NCI-H2081 (cell line): ENCODE measurements at places on chromosomes 2 and 18.
A peak's percentile ranks its signal among the peaks of the same experiment; 100 is the strongest.

DNA sequence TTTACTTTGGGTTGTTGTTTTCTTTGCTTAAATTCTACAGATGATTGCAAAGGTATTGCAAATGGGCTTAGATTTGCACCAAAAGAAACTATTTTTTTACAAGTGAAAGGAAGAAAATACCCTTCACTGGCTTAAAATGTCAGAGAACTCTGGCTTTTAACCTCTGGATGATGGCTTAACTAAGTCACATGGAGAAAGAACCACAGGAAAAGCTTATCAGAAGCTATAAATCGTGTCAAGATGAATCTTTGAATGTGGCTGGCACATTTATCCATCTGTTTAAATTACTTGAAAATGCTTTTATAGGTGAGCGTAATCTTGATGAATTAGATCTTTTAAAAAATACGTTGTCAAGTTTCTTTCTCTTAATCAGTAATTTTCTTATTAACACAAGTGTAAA, 32.0 kb upstream of the CCDC178 start:
- DNase-seq = no peak

GRCh38 chr2:214265991-214266489, 144.8 kb upstream of the VWC2L start:
- no peak for DNase-seq

- peak; percentile 71 for DNase-seq
These were observed 34.1 kb upstream of the MAT2A start for GRCh38 chr2:85504778-85505261.

- no peak for DNase-seq
These were observed 401.6 kb upstream of the NRP2 start for GRCh38 chr2:205280596-205281236.

DNA sequence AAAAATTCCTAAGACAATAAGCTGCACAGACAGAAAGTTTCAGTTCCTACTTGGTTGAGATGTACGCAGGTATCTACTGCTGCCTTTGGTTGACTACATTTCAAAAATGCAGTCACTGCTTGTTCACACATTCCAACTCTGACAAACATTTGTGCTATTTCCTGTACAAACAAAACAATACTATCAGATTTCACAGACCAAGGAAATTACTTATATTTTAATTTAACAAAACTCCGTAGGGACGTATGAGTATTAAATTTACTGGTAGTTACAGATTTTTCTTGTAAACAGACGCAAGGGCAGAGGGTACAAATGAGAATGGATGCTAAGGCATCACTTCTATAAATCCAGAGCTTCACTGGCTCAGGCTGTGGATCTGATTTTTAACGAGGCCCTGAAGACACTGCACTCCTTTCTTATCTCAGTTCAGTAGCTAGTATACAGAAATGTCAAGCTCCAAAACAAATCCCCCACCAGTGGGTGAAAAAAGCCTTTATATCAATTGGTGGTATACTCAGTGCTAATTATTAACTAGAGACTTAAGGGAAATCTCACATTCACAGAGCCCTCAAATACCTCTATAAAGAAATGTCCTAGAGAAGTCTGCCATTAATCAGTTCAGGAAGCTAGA, 31.7 kb upstream of the TTC32 start:
- DNase-seq = no peak

DNA sequence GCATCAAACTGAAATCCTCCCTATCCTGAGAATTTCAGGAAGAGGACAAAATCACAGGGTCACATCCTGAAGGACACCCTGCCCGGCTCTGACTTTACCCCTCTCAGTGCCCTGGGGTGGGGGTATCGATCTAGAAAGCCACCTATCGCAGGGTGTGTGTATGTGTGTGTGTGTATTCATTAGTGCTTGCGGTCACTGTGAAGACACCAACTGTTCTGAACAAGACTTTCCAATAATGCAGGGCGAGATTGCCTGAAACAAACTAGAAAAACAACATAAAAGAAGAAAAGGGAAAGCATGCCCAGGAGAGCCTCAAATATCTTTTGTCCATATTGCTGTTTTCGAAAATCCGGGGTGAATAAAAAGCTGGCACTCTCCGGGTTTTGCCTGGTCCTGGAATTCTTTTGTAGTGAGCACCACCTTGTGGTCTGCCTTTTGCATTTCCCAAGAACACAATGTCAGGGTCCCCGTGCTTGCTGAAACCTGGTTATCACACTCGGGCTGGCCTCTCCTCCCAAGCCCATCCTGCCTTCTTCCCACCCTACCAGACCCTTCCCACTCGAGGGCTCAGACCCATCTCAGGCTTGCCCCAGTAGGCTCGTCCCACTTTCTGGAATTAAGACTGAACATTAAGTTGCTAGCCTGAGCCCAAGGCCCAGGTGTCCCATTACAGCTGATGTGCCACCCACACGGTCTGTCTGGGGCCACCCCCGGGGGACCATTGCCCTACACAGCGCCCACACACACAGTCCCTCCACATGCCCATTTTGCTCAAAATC, 25.0 kb upstream of the COPS8 start:
- DNase-seq = peak; percentile 21

DNA sequence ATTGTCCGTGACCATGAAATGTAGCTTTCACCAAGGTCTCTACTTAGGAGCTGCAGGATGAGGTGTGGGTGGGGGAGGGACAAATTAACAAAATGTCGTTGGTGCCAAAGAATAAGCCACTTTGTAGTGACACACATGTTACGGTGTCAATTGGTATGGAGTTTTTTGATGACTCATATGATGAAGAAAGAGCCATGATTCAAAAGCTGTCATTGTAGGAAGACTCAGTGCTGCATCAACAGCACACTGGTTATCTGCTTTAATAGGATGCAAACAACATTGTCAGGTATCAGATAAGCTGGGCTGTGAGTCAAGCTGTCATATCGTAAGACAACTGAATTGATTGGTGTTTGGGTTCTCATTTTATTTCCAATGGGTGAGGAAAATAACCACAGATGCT, 36.6 kb upstream of the BOD1L2 start:
- DNase-seq = no peak

GRCh38 chr2:213219816-213220215, 64.4 kb upstream of the SPAG16 start:
- DNase-seq = no peak

GRCh38 chr2:205107810-205108209, 562.5 kb downstream of the PARD3B start:
- no peak for DNase-seq

DNA sequence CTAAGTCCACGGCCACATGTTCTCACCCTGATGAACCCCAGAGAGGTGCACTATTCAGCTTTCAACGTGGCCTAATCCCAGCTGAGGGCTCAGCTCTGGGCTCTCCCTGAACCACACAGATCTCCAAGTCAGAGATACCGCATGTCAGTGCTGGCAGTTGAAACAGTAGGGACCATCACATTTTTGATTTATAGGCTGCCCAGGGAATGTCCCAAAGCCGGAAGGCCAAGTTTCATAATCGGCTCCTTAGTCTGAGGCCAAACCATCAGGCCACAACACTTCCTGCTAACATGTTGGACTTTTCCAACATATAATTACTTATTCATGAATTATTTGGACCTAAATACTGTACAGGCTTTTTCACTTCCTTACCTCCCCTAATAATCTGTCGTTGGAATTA, 91.9 kb upstream of the KLHL29 start:
- DNase-seq = no peak

DNA sequence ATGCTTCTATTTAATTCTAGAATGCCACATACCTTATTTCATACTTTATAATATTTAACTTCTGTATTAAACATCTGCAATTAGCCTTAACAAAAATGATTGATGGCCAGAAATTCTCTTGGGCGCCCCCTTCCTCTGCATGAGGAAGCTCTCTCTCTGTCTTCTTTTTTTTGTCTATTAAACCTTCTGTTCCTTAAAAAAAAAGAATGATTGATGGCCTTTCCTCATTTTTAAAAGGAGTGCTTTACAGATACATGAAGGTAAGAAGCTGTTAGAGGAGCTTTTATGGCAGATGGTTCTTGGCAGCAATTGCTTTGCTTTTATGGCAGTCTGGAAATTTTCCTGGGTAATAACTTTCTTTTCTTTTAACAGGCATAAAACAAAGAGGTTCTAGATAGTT, 526.9 kb downstream of the SLC4A3 start:
- no peak for DNase-seq

- no peak for DNase-seq
These were observed 267.1 kb downstream of the RAD51AP2 start for GRCh38 chr2:17251171-17251570.

DNA sequence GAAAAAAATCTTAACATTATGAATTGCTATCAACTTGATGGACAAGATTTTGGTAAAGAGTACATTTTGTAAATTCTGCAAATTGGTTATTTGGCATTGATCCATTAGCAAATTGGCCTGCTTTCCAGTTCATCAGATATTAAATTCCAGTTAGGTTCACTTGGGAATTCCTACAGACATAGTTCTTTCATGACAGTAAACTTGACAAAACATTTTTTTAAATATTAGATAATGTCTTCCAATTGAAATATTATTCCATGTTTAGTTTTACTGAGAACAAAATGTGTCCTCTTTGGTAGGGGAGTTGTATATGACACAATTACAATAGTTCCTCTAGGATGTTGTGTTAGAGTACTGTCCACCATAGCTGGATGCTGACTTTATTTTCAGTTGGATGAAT, 141.9 kb downstream of the LCLAT1 start:
- DNase-seq = no peak

DNA sequence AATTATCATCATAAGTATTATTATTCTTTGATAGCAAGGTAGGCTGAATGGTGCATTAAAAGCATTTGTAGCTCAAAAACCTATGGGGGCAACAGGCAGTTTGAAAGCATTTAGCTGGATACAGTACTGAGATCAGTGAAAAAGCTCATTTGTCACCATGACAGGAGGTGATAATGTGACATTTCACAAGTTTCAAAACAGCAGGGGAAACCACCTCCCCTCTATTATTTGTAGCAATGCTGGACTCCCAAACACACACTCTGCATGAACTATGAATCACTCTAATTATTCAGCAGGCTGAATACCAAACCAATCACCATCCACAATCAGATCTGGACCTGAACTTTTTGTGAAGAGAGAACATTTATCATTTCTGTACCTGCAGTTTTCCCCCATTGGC, 63.4 kb downstream of the MYO5B start:
- DNase-seq = peak; percentile 11

GRCh38 chr2:182550234-182550633, 123.4 kb upstream of the PDE1A start:
- no peak for DNase-seq

- no peak for DNase-seq
These were observed 6.6 kb upstream of the CDH2 start for GRCh38 chr18:28183418-28184078.

- no peak for DNase-seq
These were observed 141.8 kb upstream of the MYT1L start for GRCh38 chr2:2472881-2473280.

GRCh38 chr2:86160156-86160952, 34.9 kb downstream of the IMMT start:
- no peak for DNase-seq

- peak; percentile 75 for DNase-seq
These were observed 20.8 kb downstream of the BAZ2B start for GRCh38 chr2:159595410-159596046.

DNA sequence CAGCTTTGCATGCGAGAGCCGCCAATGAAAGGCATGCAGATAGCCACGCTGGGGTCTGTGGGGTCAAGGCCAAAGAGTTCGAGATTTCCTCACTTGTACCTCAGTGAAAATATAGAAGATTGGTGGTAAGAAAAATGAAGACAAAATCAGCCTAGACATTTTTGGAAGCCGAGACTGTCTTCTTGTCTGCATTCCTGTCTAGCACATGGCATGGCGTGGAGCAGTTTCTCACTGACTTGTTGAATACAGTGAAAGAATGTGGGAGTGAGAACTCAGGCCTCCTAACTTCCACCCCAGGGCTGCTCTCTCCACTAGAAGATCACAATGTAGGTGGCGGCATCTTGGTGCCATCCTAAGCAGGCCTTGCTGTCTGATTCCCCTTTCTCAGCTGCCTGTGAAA, 740.8 kb upstream of the HS6ST1 start:
- DNase-seq = no peak

DNA sequence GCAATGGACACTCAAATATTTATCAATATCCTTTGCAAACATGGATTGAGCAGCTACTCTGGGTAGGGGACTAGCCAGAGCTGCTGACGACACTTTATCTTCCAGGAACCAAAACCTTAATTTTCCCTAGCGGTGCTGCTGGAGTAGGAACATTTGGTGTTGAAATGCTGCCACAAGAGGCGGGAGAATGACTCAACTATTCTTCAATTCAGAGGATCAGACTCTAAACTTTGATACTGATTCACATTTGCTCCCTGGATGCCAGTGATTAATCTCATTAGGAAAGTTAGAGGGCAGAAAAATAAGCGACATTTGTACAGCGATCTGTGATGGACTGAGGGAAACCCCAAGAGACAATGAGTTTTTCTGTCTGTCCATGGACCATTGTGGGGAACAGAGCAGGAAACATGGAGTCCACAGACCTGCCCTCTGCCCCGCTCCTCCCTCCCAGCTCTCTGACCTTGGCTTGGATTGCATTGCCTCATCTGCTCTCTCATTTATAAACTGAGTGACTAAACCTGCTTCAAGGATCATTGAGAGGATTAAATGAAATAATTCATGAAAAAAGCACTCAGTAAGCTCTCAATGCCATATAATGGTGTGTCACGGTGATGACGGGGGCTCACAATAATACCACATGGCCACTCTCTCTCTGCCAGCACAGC, 12.6 kb upstream of the EPB41L3 start:
- peak; percentile 14 for DNase-seq

- no peak for DNase-seq
These were observed 76.8 kb downstream of the CACNB4 start for GRCh38 chr2:152022090-152022489.

DNA sequence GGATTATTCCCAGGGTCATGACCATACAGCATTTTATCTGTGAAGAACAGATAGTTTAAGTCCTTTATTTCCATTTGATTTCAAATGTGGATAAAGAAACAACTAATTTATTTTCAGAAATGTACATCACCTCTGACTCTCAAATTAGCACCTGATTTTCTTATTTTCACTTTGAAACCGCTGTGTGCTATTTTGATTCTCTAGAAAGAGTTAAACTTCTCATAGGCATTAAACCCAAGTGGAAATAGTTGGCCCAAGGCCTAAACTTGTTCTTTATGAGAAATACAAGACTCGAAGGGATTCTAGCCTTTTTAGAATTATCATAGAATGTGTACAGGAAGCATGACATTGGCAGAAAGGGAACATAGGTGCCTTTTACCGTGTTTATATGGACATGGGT, 41.5 kb upstream of the LTBP1 start:
- no peak for DNase-seq

GRCh38 chr2:64836566-64836965, 152.6 kb upstream of the SLC1A4 start:
- no peak for DNase-seq

- DNase-seq = no peak
These were observed 120.5 kb downstream of the TANC1 start for GRCh38 chr2:159088906-159089305.
